ENCODE measurements at places on chromosomes 3 and 15.

GRCh38 chr3:158295771-158296170 lies 185.9 kb downstream of the RSRC1 start:
- no peak for DNase-seq

GRCh38 chr3:36312351-36312750 lies 68.0 kb upstream of the STAC start:
- DNase-seq: peak; percentile 1

DNA sequence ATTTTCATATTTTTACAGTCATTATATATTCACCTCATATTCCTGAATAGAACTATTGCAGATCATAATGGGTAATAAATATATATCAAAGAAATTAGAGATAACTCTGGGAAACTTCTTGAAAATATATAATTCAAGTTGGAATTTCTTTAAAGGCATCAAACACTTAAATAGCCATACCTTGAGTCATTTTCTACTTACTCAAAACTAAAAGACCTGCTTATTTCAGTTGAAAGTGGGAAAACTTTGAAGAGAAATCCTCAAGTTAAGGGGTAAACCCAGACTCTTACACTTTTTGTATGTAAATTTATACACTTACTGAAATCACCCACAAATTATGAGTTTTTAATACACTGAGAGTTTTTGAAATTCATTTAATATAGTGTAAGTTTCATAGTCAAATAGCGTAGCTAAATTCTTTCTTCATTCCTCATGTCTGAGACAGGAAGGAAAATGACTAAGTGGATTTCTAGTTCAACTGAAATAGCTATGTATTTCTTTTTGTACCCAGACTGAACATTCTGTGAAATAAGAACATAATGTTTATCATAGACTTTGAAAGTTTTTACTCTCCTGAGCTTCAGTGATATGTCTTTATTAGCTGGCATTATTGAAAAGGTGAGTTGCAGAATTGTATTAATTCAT lies 4.6 kb upstream of the ALCAM start:
- DNase-seq: no peak

- no peak for DNase-seq
Observed at GRCh38 chr15:62874959-62875625, 167.5 kb upstream of the TPM1 start.

Data from SK-N-SH (cell line).